ENCODE measurements at places on chromosomes 16 and 17.

DNA sequence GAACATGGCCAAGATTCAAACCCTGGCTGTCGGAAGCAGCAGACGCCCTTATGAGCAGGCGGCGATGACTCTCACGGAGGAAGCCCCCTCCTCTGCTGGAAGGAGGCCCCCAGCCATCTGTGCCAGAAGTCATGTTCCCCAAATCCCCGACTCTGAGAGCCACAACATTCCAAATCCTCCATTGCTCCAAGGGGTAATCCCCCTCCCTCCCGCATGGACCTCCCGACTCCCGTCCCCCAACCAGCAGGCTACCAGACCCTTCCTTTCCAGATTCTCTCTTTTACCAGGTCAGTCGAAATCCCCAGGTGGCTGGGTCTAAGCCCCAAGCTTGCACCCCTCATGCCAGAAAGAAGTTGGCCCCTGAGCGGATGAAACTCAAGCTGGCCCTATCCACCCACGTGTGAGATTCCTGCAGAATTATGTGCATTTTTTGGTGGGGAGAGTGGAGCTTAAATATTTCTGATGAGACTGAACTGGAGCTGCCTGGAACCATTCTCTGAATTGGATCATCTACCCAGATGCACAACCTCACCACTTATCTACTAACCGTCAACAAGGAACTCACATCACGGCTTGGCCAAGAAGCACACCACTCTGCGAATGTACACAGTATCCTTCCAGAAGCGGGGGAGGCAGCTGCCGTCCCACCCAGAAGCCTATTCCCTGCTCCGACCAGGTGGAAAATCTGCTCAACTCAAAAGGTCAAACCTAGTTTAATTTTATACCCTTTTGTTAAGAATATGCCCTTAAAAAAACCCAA, 283.5 kb downstream of the C16orf95 start:
- no peak for DNase-seq

DNA sequence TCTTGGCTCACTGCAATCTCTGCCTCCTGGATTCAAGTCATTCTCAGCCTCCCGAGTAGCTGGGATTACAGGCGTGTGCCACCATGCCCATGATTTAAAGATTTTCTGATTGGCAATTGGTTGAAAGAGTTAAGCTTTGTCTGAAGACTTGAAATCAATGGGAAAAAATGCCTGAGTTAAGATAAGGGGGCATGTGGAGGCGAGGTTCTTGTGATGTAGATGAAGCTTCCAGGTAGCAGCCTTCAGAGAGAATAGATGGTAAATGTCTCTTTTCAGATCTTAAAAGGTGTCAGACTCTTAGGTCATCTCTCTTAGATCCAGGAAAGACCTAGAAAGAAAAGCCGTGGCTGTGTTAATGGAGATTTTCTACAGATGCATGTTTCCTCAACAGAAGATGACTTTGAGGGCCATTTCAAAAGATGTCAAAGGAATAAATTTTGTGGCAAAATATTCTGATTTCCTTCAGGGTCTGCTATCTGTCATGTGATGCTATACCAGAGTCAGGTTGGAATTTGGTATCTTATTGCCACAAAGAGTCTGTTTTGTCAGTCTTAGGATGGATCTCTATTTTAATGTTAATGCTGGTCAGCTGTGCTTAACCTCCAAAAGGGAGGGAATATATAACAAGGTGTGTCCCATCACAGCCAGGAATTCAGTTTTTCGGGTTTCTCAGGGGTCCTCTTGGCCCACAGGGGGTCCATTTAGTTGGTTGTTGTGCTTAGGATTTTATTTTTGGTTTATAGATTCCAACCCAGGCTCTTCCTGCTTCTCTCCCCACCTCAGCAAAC, 58.3 kb upstream of the AKTIP start:
- no peak for DNase-seq

DNA sequence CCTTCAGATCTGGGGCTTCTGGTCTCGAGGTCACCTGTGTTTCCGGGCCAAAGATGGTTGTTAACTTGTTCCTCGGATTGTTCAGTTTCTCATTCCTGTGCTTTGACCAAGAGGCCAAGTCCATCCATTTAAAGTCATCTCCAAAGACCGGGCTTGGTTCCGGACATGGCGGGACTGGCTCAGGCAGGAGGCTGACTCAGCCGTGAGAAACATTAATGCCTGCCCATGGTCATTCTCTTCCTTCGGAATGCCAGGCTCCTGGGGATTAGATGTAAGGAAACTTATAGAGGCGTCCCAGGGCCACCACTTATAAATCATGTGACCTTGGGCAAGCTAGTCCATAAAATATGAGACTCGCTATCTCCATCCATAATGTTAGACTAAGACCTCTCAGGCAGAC, 13.6 kb upstream of the NKD1 start:
- DNase-seq, result no peak

DNA sequence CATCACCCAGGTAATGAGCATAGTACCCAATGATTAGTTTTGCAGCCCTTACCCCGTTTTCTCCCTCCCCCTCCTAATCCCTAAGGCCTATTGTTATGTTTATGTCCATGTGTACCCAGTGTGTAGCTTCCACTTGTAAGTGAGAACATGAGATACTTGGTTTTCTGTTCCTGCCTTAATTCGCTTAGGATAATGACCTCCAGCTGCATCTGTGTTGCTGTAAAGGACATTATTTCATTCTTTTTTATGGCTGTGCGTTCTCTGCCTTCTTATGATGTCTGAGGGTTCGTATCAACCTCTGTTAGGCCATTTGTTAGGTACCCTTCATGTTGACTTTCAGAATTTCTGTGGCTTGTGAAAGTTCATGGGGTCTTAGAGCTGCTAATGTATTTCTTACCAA, 31.0 kb downstream of the CTCF start:
- DNase-seq, result no peak

- no peak for DNase-seq
Observed at GRCh38 chr17:38429476-38430100, 1.3 kb downstream of the ARHGAP23 start.

- no peak for DNase-seq
Observed at GRCh38 chr16:47461598-47462266, 601 bp downstream of the PHKB start.

- DNase-seq, result no peak
Observed at GRCh38 chr17:59378675-59379074, 47.2 kb downstream of the YPEL2 start.

- DNase-seq, result no peak
Observed at GRCh38 chr16:4239682-4240175, 2.2 kb downstream of the SRL start.

- no peak for DNase-seq
Observed at GRCh38 chr16:3745751-3746355, 28.5 kb upstream of the TRAP1 start.

GRCh38 chr17:58227733-58228132, 8.7 kb upstream of the MKS1 start:
- DNase-seq, result no peak

DNA sequence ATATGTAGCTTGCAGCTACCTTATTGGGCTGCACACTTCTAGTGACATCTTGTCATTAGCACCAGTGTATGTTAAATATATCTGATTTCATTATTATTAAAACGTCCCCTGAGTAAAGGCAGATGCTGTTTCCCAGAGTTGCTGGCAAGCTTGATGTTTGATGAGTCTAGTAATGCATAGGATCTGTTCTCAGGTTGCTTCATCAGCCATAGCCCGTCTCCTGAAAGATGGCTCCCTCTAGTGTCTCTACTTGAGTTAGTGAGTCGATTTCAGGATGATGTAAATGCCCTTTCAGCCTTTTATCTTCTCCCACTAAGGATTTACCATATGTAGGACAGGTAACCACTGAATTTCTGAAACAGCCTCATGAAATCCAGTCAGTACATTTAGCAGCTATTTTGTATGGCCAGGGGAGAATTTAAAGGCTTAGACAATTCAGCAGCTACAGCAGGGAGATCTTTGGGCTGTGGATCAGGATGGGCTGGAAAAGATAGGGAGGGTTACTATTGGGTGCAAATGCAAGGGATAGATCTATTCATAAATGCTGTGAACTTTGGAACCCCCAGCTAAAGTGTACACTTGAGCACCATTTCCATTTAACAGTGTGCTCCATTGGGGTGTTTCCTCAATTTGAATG, 376.3 kb downstream of the CNTNAP4 start:
- peak; percentile 87 for DNase-seq

DNA sequence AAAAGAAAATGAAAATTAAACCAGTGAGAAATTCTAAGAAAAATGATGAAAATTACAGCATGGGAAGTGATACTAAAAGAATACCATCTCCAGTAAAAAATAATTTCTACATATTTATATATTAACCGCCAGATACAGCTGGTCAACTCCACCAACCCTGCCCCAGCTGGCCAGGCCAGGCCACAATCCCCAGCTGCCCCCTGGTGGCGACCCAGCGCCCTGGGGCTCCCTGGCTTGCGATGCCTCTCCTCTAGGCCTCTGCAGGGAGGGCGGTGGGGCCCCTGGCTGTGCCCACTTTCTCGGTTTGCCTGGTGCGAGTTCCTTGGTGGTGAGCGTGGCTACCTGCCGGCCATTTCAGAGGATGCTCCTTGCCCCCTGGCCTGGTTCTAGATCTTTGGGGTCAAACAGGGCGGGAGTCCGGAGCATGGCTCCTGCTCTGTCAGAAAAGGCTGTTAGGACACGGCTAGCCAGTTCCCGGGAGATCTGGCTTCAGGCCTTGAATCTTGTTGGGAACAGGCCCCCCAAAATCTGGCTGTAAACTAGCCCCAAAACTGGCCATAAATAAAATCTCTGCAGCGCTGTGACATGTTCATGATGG, 14.5 kb downstream of the GLIS2 start:
- peak; percentile 13 for DNase-seq

DNA sequence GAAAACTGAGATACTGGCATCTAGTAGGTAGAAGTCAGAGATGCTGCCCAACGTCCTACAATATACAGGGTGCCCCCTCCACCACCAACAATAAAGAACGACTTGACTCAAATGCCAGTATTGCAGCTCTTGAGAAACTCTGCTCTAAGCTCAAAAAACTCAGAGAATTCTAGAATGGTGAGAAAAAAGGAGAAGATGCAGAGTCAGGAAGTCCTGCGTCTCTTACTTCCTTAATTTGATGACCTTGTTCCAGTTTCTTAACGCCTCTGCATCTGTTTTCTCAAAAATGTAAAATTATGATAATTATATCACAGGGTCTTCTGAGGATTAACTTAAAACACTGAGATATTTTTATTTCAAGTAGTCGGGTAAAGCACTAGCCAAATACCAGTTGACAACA, 1.7 kb upstream of the HSBP1 start:
- DNase-seq, result no peak

GRCh38 chr16:15523092-15523541, 88.7 kb downstream of the BMERB1 start:
- DNase-seq, result no peak

- DNase-seq, result peak; percentile 42
Observed at GRCh38 chr17:28702026-28702751, 9.5 kb downstream of the PROCA1 start.

- DNase-seq, result no peak
Observed at GRCh38 chr17:21031756-21032396, 10.9 kb downstream of the USP22 start.

DNA sequence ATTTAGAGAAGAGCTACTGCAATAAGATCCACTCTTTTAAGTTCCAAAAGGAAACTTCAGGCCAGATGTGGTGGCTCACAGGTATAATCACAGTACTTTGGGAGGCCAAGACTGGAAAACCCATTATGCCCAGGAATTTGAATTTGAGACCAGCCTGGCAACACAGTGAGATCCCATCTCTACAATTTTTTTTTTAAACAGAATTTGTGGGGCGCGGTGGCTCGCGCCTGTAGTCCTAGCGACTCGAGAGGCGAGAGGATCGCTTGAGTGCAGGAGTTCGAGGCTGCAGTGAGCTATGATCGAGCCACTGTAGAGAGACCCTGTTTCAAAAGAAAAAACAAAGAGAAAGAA, 793 bp downstream of the COG7 start:
- no peak for DNase-seq

DNA sequence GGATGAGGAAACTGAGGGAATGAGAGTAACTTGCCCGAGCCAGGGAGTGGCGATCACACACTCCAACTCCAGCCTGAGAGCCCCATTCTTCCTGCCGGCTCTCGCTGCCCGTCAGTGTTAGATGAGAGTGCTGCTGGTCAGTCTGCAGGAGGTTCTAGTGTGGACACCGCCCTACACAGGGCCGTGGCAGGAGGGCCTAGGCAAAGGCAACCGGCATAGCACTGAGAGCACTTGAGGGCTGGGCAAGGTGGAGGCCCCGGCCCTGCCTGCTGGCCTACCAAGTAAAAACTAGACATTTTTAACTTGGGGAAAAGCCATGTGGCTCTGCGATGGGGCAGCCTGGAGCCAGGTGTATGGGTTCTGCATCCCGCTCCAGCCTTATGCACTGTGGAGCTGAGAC, 354.8 kb downstream of the SEC14L1 start:
- no peak for DNase-seq

DNA sequence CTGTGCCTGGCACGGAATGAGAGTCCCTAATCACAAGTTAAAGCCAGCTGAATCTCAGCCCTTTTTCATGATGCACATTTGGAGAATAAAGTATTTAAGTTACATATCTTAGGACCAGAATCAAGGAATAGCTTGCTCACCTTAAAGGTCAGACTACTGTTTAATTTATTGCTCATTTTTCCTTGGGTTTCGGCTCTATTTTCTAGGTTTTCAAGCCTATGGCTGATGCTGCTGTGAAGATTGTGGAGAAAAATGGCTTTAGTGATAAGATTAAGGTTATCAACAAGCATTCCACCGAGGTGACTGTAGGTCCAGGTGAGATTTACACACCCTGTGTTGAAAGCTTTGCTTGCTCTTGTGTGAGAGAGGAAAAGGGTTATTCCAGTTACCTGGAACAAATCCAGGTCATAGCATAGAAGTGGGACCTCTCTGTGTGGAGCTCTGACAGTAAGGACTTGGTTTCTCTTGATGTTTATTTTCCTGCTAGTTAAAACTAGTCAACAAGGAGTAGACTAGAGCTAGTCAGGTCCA, 18.1 kb downstream of the PRMT7 start:
- DNase-seq, result no peak

GRCh38 chr16:54121539-54122295, 164.9 kb downstream of the IRX3 start:
- no peak for DNase-seq

DNA sequence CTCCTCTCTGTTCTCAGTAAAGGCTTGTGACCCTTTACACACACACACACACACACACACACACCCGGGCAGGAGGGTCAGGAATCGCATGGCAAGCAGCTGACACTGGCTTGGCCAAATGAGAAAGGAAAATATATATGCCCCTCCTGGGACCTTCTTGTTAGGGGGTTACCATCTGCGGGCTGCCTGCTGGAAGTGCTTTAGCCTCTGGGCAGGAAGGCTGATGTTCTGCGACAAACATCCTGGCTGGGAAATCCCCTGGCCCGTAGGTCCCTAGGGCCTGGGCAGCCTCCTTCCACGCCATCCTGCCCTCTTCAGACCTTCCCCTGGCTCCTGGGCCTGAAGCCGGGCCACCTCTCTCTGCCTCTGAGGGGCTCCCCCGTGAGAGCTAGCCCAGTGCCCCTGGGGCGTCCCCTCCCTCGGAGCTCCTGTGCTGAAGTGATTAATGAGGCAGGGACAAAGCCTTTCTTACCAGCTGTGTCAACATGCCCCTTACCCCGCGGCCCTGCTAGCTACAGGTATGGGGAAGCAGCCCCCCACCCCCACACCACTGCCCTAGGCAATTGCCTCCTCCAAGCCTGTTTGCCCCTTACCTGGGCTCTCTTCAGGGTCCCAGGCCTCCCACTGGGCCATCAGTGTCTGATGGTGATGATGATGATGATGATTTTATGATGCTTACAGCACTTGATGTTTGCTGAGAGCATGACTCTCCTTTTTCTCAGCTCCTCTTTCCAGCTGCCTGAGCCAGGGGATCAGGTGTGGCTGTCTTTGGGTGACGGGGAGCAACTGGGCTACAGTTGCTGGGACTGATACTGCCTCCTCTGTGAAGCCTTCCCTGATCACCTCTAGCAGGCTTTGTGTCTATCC, 32.8 kb upstream of the ETV4 start:
- DNase-seq, result peak; percentile 83

- DNase-seq, result no peak
Observed at GRCh38 chr16:3188925-3189825, 1.2 kb downstream of the OR1F1 start.
